ENCODE measurements at places on chromosomes 5 and 9.
A peak's percentile ranks its signal among the peaks of the same experiment; 100 is the strongest.

- DNase-seq = no peak
These were observed 206.5 kb downstream of the KCTD16 start for GRCh38 chr5:144377207-144377606.

DNA sequence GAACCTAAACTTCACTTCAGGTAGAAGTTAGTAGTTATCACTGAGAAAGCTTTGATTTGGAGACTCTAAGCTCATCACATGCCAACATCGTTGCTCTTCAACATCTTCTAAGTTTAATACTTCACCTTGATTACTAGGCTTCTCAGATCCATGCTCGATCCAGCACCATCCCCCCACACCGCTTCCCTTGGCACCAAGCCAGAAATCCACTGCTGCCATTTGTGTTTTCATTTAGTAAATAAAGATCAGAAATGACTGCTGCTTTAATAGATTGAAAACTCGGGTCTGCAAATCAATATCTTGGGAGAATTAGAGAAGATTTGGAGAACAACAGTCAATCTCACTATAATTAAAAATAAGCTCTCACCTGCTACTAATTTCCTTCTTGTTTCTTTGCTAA, 214.7 kb upstream of the NR4A3 start:
- no peak for DNase-seq

GRCh38 chr9:96236854-96237550, 65.0 kb downstream of the HSD17B3 start:
- DNase-seq = no peak

- no peak for DNase-seq
These were observed 179.1 kb upstream of the SMIM23 start for GRCh38 chr5:171606414-171607024.

DNA sequence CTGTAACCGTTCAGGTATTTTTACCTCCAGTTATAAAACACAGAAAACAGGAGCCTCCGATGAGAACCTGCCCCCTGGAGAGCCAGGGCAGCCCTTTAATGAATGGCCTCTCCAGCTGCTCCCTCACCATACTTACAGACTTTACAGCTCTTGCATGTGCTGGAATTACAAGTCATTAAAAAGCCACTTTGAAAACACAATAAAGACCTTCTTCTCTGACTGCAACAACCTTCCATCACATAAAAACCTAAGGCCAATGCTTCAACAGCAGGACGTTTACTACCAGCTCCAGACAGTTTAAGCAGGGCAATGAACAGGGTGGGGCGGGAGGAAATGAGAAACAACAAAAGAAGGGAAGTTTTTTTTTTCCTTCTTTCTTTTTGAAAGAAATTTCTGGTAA, 213.8 kb downstream of the MLLT3 start:
- DNase-seq = no peak

- DNase-seq = peak; percentile 100
These were observed 83.0 kb upstream of the FREM1 start for GRCh38 chr9:14993061-14993800.

DNA sequence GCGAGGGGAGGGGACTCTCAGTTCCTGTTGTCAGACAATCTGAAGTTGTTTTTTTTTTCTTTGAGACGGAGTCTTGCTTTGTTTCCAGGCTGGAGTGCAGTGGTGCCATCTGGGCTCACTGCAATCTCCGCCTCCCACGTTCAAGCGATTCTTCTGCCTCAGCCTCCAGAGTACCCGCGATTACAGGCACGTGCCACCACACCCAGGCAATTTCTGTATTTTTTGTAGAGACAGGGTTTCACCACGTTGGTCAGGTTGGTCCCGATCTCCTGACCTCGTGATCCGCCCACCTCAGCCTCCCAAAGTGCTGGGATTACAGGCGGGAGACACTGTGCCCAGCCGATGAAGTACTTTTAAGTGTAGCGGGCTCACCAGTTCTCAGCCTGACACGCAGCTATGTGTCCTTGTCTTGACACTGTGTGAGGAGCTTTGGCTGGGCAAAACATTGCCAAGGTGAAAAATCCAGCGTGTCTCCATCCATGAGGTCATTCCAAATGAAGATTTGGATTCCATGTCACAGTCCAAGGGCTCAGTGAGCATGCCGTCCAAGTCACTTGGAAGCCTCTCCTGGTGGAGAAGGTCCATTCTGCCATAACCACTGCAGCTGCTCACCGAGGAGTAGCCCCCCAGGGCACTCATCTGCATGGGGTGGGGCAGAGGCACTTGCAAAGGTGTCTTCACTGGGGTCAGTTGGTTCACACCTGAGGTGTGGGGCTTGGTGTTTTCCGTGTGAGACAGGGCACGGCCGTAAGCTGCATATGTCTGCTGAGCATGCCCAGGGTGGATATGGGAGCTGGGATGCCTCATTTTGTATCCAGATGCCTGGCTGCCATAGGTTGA, 32.0 kb downstream of the OR2V1 start:
- peak; percentile 48 for DNase-seq

All from MG63 (cell line).